ENCODE measurements at places on chromosomes 6 and 20.
A peak's percentile ranks its signal among the peaks of the same experiment; 100 is the strongest.

GRCh38 chr6:151275121-151275520 lies 35.4 kb downstream of the AKAP12 start:
- DNase-seq = no peak

- no peak for DNase-seq
Observed at GRCh38 chr20:4550740-4551139, 171.0 kb upstream of the PRND start.

GRCh38 chr20:32527052-32527446 lies 58.1 kb downstream of the NOL4L start:
- no peak for DNase-seq

GRCh38 chr6:38973178-38974057 lies 75.2 kb upstream of the GLP1R start:
- DNase-seq = peak; percentile 18

DNA sequence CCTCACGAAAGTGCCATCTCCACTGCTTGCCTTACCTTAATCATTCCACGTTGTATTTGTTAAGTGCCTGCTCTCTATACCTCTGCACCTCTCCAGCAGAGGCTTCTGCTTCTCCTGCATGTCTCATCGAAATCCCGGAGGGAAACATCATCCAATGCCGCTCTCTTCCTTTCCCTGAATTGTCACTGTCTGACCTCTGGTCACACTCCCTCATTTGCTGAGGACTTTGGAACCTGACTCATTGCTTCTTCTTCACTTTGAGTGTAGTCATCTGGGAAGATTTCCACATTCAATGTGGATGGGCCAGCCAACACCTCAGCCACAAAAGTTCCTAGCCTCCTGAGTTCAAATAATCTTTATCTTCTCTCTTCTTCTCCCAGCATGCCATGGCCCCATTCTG lies 78.9 kb upstream of the BEND6 start:
- no peak for DNase-seq

DNA sequence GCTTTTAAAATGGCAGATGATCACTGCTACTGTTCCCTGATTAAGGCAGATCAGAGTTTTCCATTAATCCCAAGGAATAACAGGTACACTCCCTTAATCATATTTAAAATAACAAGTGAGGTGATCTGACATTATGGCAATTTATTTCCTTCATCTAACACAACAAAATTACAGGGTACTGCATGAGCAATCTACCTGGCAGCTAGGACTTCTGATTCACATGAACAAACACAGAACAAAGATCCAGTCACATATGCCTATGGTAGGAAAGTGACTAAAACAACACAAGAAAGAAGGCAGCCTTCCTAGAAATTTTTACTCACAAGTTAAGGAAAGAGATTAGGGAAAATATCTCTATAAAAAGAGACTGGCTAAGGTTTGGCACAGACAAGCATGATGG lies 33.2 kb downstream of the MAP7 start:
- DNase-seq = no peak

- no peak for DNase-seq
Observed at GRCh38 chr6:129708496-129709195, 1.3 kb downstream of the ARHGAP18 start.

GRCh38 chr6:79238919-79239318 lies 4.4 kb upstream of the HMGN3 start:
- no peak for DNase-seq

GRCh38 chr6:76162811-76163210 lies 90.3 kb upstream of the IMPG1 start:
- DNase-seq = no peak

DNA sequence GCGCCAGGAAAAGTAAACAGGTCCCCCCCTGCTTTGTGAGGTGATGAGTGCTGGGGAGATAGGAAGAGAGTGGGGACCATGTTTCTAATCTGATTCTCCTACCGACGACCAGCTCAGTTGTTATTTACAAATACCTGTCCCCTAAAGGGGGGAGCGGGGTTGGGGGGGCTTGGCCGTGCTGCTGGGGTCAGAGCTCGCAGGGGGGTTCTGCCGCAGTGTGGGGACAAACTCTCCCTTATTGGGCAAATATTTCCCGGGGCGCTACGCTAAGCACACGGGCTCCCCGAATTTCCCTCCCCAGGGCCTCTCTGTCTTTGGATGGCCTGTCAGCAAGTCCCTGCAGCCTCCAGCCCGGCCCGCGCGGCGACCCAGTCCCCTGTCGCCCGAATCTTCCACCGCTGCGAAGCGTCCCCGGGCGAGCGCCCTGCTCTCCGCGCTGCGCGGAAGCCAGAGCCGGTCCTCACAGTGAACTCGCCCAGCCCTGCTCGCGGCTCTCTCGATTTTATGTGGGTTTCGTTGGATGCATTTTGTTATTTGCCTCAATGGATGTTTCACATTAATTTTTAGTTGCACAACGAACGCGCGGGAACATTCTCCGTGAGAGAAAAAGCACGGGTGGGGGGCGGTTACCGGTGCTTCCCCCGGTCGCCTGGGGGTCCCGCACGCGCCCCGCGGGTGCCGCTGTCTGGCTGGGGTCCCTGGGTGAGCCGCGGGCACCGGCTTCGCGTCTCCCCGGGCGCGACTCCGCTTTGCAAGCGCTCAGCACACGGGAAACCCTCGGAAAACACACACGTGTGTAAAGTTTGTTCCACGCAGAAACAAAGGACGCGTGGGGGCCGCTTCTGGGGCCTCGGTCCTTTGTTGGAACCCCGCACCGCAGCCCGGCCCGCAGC lies 1.5 kb upstream of the STX16 start:
- no peak for DNase-seq

GRCh38 chr20:13626724-13627123 lies 12.0 kb downstream of the TASP1 start:
- no peak for DNase-seq

- no peak for DNase-seq
Observed at GRCh38 chr6:91167846-91168245, 581.0 kb upstream of the MAP3K7 start.

GRCh38 chr6:153108315-153108714 lies 22.8 kb downstream of the RGS17 start:
- DNase-seq = no peak

DNA sequence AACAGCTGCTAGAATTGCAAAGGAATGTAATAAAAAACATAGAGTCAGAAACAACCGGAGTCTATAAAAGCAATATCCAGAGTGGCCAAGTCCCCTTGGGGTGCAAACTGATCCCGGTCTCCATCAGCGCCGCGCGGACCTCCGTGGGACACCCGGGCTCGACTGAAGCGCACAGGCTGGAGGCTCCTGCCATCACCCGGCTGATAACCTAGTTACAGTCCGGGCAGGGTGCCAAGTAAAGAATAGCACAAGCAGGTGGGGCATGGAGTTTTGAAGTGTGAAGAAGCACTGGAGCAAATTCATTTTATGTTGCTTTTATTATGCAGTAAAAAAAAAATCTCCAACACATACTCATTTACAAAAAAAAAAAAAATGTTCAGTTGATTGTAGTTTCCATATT lies 205.1 kb upstream of the GMDS start:
- DNase-seq = no peak

DNA sequence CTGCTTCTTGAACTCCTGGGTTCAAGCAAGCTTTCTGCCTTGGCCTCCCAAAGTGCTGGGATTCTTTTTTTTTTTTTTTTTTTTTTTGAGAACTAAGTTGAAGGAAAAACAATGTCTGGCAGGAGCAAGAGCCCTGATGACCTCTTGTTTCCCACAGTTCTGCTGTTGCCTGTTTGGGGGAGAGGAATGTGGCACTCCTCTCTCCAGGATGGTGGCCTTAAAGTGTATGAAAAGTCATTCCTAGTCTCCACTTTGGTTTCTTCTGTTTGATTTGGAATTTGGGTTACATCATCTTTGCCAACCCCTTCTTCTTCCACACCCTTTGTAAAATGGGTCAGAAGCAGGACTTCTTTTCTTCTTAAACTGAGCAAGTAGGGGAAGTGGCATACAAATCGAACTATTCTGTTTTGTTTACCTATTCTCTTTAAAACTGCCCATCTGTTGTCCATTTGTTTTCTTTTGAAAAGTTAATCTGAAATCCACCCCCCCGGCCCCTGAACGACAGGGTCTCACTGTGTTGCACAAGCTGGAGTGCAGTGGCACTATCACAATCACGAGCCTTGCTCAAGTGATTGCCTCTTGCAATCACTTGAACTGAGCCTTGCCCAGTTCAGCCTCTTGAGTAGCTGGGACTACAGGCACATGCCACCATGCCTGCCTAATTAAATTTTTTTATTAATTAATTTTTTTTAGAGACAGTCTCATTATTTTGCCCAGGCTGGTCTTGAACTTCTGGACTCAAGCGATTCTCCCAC lies 11.3 kb downstream of the CARMIL1 start:
- no peak for DNase-seq

DNA sequence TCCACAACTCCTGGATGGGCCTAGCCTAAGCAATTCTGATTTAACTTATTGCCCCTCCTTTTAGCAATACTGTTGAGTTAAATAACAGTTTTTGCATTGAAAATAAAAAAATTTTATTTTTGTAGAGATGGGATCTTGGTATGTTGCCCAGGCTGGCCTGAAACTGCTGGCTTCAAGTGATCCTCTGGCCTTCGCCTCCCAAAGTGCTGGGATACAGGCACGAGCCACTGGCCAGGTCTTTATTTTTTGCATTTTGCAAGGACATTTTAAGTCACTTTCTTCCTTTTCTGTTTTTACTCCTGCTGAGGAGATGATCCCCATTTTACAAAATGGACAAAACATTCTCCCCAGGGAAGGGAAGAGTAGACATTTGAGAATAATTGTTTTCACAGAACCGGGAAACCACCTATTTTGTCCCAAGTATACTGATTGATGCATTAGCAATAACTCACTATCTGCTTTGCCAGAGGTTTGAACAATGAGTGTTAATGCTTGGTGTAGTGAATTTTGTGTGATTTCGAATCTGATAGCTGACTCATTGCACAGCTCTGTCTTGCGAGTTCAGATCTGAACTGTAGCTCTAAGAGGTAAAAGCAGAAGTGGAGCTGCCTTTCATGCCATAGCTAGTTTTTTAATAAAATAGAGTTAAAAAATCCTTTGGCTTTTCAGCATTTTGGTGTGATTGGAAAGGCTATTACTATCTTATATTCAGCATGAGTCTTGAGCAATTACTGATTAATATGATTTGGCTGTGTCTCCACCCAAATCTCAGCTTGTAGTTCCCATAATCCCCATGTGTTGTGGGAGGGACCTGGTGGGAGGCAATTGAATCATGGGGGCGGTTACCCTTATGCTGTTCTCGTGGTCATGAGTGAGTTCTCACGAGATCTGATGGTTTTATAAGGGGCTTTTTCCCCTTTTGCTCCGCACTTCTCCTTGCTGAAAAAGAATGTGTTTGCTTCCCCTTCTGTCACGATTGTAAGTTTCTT lies 20.9 kb downstream of the IGF2R start:
- no peak for DNase-seq

DNA sequence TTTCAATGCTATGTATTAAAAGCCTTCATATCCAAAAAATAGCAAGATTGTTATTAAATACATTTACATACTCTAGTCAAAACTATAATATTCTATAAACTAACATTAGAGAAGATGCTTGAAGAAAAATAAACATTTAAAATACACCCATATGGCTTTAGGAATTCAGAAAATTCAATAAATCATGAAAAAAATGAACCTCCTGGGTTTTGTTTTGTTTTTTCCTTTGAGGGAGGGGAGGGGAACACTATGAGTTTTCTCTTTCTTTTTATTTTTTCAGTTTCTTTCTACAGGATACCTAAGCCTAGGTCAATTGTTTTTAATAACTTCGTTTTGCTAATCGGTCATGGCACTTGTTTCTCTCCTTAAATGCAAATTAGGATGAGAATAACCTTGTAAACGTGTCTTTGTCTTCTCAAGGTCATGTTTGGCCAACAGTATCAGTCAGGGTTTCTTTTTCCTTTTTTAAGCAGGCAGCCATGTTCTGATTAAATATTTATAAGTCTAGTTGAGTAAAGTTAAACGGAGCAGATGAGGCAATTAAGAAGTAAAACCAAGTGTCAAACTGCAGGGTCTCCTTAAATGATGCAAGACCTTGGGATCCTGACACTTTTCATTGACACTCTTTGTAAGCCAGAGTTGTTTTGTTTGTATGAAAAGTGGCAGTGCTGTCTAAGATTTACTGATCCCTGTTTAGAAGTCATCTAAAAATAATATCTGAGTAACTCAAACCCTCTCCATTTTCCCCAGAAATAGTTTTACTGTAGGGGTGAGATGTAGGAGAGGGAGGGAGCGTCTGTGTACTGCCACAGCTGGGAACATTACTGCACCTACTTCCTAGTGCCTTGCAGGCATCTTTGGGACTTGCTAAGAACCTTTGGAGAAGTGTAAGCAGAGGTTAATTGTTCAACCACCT lies 392.3 kb downstream of the PLCB1 start:
- no peak for DNase-seq

- DNase-seq = no peak
Observed at GRCh38 chr6:45469663-45470062, 91.9 kb upstream of the SUPT3H start.

DNA sequence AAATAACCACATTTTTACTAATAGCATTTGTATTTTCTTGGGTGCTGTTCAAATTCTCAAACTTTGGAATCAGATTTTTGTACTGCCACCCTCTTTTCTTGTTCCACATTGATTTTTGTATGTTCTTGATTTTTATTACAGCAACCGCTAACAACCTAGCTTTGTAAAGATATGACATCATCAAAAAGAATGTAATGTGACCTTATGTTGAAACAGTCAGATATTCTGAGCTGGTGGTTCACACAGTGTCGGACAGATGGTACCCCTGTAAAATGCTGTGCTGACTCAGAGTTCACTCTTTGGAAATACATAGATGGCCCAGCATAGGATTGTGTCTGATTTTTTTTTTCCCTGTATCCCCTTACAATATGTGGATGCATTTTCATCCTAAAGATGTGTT lies 118.9 kb downstream of the QKI start:
- DNase-seq = no peak

DNA sequence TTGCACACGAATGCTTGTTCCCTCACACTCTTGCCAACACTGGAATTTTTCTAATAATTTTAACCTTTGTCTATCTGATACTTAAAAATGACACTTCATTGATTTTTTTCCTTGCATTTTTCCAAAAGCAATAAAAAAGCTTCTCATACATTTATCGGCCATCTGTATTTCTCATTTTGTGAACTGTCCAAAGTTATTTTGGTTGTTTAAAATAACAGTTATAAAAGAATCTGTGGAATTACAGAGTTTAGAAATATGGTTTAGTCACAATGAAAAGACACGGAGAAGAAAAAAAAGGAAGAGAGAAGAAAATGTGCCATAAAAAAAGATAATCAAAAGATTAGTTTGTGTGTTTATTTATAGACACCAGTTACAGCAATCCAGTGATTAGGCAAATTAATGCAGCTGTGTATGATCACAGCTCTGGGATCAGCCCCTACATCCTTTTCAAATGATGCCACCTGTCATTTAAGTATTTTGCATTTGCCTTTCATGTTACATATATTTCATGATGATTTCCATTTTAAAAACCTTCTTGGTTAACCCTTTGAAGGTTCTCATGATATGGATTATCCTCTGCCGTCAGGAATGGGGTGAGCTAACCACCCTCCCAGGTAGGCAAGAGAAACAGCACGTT lies 171.7 kb downstream of the BACH2 start:
- no peak for DNase-seq
